ENCODE measurements at places on chromosomes 7 and 10. TPM values are rescaled to one million over a fixed set of nuclear protein-coding genes. Genes with fewer than 3 reads are reported as not detected.

CARD11 gene
- polyA plus RNA-seq, result not detected

GDF2 gene
- polyA plus RNA-seq, result not detected

NEBL gene
- polyA plus RNA-seq, result 0.58 TPM

ZP3 gene
- 4.5 TPM for polyA plus RNA-seq

GRCh38 chr7:154874409-154875113 lies 128.4 kb downstream of the PAXIP1 start:
- DNase-seq, result no peak

- DNase-seq, result no peak
Observed at GRCh38 chr7:31256506-31256905, 84.0 kb downstream of the NEUROD6 start.

DNA sequence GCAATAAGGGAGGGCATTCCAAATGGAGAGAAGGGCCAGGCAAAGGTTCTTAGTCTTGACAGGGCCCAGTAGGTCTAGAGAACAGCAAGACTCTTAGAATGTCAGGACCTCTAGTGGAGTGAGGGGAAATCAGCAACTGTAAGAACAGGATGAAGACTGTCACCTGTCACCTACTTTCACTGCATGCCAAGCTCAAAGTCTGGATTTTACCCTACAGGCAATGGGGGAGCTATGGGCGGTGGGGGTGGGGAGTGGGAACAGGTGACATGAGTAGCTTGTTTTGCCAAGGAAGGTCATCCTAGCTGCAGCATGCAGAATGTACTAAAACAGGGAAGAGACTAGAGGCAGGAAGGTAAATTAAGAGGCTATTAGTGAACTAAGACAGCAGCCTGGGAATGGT lies 18.3 kb downstream of the GOT1 start:
- no peak for DNase-seq

- DNase-seq, result no peak
Observed at GRCh38 chr10:73908853-73909539, 1.9 kb upstream of the PLAU start.

- no peak for DNase-seq
Observed at GRCh38 chr10:72742797-72743196, 50.9 kb downstream of the MCU start.

- DNase-seq, result no peak
Observed at GRCh38 chr7:18684916-18685315, 189.4 kb downstream of the HDAC9 start.

- DNase-seq, result no peak
Observed at GRCh38 chr10:50497758-50498157, 126.0 kb downstream of the SGMS1 start.

DNA sequence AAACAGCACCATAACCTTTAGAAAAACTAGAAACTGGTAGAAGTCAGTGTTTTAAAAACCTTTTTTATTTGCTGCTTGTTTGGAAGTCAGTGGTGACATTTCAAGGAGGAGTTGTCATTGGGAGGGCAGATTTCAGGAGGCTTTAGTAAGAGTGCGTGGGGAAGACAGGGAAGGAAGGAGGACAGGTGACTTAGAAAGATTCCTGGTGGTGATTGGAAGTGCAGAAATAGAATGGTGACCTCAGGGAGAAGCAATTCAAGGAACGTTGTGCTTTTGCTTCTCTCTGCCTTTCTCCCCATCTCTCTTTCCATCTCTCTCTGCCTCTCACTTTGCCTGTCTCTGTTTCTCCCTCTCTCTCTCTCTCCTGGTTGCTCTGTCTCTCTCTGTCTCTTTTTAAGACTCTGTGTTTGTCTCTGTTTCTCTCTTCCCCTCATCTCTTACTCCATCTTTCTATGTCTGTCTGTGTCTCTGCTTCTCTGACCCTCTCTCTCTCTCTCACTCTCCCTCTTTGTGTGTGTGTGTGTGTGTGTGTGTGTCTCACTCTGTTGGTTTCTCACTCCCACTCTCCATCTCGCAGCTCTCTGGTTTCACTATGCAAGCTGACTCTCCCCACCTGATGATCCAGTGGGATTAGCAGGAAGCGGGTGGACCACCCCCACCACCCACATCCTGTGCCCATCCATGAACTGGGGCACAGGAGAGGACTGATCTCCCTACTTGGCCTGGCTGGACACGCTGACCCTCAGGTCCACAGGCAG lies 10.9 kb upstream of the PFKP start:
- DNase-seq, result no peak

DNA sequence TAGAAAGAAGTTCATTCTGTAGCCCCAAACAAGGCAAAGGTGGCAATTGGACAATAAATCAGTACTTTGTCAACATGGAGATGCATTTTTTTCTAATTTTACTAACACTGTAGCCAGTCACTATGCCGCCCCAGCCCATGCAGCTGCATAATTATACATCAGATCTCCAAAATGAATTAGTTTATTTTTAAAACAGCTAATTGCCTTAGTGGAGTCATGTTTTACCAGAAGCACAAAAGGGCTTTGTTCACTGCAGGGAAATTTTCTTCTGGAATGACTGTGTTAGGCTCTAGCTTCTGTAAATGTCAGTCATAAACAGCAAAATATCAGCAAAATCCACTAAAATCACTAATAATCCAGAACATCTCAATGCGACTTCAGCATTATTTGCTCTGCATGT lies 20.1 kb upstream of the HDAC9 start:
- no peak for DNase-seq

DNA sequence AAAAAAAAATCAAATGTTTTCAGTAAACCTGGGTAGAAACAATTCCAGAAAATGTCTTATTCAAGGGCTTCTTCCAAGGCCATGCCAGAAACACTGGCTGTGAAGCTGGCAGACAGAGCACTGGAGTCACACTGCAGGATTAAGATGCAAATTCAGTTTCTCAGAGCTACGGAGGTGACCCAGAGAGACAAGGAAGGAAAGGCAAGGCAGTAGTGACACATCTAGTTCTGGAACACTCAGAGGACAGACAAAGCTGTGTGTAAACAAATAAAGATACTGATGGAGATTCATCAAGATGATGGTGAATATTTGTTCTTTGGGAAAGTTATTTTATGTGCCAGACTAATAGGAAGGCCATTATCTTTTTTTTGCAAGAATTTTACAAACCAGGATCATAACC lies 608.3 kb upstream of the C7orf33 start:
- no peak for DNase-seq

Data from SK-N-SH (cell line).